ENCODE measurements at places on chromosomes 12 and 14.
A peak's percentile ranks its signal among the peaks of the same experiment; 100 is the strongest.

DNA sequence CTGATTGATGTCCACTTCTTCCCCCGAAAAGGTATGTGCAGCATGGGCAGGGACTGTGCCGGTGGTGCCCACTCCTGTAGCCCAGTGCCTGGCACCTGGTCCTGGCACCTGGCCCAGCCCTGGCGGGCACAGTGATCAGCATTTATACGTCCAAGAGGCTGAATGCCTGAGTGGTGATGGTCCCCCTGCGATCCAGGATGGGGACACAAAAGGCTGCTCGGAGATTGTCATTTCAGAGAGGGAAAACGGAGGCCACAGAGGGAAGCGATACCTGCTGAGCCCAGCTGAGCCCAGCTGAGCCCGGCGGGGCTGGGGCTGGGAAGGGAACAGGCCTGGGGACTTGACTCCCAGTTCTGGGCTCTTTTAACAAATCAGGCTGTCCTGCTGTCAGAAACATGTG, 55.8 kb downstream of the PRIMA1 start:
- DNase-seq, result no peak

DNA sequence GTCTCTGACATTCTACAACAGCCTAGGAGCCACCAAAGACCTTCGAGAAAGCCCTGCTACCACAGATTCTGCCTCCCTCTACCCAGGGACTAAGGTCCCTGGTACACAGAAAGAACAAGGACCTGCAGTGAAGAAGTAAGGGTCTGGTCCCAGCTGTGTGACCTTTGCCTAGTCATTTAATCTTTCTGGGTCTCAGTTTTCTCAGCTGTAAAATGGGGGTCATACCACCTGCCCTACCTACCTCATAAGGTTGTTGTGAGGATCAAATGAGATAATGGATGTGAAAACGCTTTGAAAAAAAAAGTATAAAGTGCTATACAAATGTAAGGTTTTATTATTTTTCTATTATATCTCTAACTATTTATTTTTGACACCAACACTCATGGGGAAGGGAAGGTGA, 5.2 kb upstream of the PRKAG1 start:
- no peak for DNase-seq

DNA sequence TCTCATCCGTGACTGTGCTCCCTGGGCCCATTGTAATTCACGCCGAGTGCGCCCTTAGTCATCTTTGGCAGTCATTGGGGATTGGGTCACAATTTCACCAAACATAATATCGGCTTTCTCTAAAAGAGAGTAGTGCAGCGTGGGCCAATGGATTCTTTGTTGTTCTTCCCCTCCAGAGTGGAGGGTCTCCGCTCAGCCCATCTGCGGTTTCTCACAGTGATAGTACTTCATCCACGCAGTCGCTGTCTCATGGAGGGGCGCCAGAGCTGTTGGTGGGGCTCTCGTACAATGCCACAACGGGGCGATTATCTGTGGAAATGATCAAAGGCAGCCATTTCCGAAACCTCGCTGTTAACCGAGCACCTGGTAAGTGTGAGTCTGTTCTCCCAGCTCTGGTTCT, 321.8 kb downstream of the SNAPC1 start:
- no peak for DNase-seq

DNA sequence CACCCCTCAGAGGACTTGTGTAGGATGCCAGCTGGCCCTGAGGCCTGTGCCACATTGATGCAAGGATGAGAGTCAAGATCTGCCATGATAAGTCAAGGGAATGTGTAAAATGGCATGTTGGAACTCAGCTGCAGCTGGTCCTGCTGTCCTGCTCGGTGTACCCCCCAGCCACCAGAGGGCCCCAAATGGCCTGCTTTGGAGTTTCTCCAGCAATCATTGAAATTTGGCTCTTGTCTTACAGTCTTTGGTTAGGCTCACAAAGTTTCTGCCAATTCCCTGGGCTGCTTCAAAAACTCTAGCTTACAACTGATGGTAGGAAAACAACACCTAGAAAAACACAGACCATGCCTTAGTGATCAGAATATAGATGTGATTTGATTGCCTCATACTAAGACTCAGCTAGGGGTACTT, 76.8 kb downstream of the HSD17B6 start:
- no peak for DNase-seq

- DNase-seq, result no peak
These were observed 85.8 kb downstream of the TNFAIP2 start for GRCh38 chr14:103209054-103209453.

DNA sequence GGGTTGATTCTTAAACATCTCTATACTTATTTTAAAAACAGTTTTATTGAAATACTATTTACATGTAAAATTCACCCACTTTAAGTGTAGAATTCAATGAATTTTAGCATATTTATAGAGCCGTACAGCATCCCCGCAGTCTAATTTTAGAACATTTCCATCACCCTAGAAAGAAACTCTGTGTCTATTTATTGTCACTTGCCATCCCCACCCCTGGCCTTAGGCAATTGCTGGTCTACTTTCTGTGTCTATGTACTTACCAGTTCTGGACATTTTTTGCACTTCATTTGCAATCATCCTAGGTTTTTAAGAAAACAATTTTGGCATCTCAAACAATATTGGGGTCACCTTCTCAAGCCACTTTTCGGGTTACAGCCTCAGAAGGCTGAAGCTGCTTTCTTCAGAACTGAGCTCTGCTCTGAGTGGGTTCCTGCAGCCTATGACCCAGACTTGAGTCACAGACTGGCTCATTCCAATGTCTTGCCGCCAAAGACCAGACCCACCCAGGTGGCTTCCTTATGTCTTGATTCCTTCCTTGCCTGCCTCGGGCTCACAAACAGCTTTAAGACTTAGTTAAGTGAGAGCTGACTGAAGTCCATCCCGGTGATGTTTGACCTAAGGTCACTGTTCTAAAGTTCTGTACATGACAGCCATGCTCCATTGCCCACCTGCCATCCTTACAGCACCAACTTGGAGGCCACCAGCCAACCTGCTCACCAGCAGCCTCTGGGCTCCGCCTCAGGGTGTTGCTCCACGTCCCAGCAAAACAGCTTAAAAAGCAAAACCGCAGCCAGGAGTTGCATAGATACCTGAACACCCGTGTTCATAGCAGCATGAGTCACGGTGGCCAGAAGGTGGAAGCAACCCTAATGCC, 131.5 kb downstream of the CHST11 start:
- DNase-seq, result no peak

- DNase-seq, result no peak
These were observed 267.0 kb downstream of the DACT1 start for GRCh38 chr14:58904776-58905175.

- no peak for DNase-seq
These were observed 11.8 kb upstream of the KRT7 start for GRCh38 chr12:52221070-52221781.

DNA sequence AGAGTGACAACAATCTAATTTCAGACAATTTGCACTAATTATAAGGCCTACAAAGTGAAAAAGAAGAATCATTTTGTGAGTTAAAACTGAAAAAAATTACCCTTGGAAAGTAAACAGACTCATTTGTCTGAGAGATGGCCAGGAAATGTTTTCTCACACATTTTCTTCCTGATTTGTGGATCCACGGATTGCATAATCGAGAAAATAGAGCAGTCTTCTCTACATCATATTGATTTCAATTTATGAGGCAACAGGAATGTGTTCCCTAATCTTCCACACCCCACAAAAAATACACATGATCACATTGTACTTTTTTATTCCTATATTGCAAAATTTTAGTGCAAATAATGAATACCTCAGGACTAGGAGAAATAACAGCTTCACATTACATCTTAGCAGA, 160.8 kb downstream of the CCER1 start:
- no peak for DNase-seq

DNA sequence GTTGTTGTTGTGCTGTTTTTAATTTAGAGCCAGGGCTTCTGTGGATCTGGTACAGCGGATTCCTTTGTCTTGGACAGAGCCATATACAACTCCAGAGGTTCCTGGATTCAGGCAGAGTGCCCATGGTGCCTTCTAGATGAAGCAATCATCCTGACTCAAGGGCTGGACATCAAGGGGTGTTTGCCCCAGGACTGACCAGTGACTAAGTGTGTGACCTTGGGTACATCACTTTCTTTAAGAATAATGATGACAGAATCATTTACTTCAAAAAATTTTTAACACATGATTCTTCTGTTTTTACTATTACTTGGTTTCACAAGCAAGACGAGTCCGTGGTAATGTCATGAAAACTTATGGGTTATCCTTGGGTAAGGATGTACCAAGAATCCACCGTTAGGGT, 397.3 kb downstream of the ZFP36L1 start:
- DNase-seq, result no peak

DNA sequence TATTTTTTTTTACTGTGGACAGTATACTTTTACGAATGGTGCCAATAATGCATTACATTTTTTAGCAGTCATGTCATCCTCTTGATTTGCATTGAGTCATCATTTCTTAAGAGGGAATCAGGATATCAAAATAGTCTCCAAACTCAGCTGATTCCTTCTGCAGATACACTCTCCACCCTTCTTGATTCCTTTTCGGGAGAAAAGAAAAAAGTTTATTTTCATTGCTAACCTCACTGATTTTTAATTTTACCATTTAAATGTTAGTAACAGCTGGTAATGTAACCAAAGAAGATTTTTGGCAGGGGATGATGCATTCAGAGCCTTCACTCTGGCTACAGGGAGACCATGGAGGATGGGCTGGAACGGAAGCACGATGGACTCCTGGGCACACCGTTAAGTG, 47.5 kb downstream of the MRPL42 start:
- no peak for DNase-seq

- DNase-seq, result no peak
These were observed 131.3 kb downstream of the ZFP36L1 start for GRCh38 chr14:68661226-68662225.

DNA sequence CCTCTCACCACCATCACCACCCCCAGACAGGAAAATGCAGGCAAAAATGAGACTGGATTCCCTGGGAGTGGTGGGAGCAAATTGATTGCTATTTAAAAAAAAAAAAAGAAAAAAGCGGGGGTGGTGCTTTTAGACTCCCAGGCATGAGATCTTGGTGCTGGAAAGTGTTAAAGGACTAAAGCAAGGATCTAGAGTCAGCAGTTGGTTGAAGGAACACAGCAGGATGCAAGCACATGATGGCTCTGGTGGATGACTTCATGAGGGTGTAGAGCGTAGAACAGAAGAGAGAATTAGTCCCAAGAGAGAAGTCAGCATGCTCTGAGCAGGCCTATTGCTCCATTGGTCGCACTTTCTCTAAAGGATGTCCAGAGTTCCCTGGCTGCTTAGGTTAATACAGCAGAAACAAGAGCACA, 183.8 kb upstream of the HMGA2 start:
- no peak for DNase-seq

- DNase-seq, result no peak
These were observed 374.9 kb upstream of the RGS6 start for GRCh38 chr14:71557351-71557750.

GRCh38 chr12:75945581-75945980, 86.0 kb downstream of the PHLDA1 start:
- DNase-seq, result no peak

DNA sequence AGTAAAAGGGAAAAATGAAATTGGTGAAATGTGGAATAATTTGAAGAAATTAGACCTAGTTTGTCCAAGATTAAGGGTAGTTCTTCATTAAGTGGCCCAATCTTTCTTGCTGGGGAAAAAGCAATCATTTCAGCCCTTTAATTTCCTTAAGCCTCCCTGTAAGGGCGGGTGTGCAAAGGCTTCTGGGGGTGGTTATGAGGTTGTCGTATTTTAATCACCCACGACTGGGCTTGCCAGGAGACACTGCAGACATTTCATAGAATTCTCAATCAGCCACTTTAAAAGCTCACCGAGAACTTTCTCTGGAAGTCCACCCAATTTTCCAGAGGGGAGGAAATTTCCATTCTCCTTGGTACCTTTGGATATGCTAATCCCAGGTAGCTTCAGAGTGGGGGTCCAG, 43.4 kb downstream of the DLK1 start:
- DNase-seq, result no peak

DNA sequence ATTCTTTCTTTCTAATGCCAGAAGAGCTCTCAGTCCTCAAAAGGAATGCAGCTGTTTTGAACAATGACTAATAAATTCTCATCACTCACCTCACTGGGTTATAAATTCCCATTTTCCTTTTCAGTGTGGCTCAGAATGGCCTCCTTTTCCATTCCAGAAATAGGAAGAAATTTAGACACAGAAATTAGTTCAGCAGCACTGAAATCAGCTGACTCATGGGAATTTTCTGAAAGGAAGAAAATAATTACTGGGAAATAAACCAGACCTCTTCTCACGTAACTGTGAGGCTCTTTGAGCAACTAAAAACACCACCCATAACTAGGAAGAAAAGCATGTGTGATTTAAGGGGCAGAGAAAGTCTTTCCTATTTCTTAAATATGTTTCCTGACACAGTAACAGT, 23.8 kb downstream of the CD163 start:
- no peak for DNase-seq

GRCh38 chr14:106694638-106695393, 1168.4 kb downstream of the TMEM121 start:
- DNase-seq, result peak; percentile 59

DNA sequence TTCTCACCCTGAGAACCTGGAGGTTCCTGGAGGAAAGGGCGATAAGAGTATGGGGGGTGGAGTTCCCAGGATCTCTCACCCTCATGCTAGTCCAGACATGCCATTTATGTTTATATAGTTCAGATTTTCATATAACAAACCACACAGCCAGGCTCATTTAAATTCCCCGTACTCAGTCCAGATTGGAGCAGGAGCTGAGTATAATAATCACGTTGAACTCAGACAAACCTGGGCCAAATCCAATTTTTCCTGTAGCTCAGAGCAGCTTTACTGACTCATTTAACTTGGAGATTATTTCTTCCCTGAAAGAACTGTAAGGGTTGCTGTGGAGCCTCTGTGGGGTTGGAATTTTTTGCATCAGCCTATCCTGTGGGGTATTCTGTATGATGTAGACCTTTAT, 660.8 kb downstream of the TMEM121 start:
- no peak for DNase-seq

DNA sequence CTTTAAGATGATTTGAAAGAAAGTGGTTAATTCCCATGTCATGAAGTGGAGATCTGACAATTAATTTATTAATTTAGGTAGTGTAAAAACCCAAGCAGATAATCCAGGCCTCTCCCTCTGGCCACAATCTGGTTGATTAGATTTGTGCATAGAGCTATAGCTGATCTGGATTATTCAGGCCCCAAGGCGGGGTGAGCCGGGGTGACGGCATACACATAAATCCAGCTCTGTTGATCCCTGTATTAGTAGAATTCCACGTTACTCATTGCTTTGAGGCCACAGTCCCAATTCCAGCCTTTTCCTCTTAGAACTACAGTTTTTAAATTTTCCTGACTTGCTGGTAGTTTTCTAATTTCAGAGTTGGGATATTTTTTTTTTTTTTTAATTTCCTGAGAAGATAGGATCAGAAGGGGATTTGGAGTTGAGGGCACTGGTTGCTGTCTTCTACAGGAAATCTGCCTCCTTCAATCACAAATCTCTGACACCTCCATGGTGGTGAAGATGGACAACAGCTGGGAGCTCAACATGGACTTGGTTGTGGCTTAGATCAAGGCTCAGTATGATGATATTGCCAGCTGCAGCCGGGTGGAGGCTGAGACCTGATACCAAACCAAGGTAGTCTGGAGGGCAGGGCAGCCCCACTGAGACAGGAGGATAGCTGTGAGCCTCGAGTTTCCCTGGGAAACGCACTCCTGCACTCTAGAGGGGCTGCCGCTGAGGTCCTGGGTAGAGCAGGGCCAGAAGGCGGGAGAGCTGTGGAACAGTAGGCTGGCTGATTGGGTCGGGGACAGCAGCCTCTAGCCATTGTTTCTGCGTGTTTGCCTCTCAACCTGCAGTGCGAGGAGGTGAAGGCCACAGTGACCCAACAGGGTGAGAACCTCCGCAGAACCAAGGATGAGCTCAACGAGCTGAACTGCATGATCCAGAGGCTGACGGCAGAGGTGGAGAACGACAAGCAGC, 19.4 kb downstream of the KRT85 start:
- no peak for DNase-seq

GRCh38 chr12:94769047-94769420, 118.7 kb upstream of the TMCC3 start:
- no peak for DNase-seq
